ENCODE measurements at places on chromosomes 1 and 21. TPM values are rescaled to one million over a fixed set of nuclear protein-coding genes. Genes with fewer than 3 reads are reported as not detected.

- H3K4me3 ChIP-seq = peak overlapping the region; percentile 87
- peaks cover 16% of the 10 kb centered on the region for H3K36me3 ChIP-seq
- no peaks in the 10 kb centered on the region for H3K27me3 ChIP-seq
- no peak for DNase-seq
- peaks cover 48% of the 10 kb centered on the region for H3K4me1 ChIP-seq
Measured at GRCh38 chr21:38807441-38807871, 1.7 kb downstream of the ETS2 start.

The SEC16B gene
- 3.2 TPM for total RNA-seq

GRCh38 chr1:181159451-181160140, 71.1 kb downstream of the IER5 start:
- peaks cover 1% of the 10 kb centered on the region for H3K36me3 ChIP-seq
- no peak for DNase-seq
- no peaks in the 10 kb centered on the region for H3K27me3 ChIP-seq

The AMY2A gene
- not detected for total RNA-seq

GRCh38 chr1:42924851-42925760, 33.6 kb downstream of the SLC2A1 start:
- peak overlapping the region; percentile 88 for H3K27ac ChIP-seq
- DNase-seq = no peak
- H3K36me3 ChIP-seq = peaks cover 33% of the 10 kb centered on the region
- H3K4me1 ChIP-seq = peaks cover 31% of the 10 kb centered on the region
- H3K4me3 ChIP-seq = peak overlapping the region; percentile 77

DNA sequence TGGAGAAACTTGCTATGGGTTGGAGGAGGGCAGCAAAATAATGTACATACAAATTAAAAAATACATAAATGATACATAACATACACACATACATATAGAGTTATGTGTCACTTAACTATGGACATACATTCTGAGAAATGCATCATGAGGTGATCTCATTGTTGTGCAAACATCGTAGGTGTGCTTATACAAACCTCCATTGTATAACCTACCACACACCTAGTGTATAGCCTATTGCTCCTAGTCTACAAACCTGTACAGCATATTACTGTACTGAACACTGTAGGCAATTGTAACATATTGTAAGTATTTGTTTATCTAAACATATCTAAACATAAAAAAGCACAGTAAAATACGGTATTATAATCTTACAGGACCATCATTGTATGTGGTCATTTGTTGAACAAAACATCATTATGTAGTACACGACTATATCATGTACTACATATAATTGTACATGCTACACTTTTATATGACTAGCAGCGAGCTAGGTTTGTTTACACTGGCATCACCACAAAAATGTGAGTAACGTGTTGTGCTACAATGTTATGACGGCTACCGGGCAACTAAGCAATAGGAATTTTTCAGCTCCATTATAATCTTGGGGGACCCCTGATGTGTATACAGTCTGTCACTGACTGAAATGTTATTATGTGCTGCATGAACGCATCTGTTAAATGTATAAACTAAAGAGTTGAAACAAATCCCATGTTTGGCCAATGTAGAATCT, 35.5 kb downstream of the ITGB3BP start:
- no peaks in the 10 kb centered on the region for H3K4me1 ChIP-seq
- H3K4me3 ChIP-seq = no peak overlapping the region
- H3K27me3 ChIP-seq = no peaks in the 10 kb centered on the region
- peaks cover 2% of the 10 kb centered on the region for H3K36me3 ChIP-seq
- no peak for DNase-seq

DNA sequence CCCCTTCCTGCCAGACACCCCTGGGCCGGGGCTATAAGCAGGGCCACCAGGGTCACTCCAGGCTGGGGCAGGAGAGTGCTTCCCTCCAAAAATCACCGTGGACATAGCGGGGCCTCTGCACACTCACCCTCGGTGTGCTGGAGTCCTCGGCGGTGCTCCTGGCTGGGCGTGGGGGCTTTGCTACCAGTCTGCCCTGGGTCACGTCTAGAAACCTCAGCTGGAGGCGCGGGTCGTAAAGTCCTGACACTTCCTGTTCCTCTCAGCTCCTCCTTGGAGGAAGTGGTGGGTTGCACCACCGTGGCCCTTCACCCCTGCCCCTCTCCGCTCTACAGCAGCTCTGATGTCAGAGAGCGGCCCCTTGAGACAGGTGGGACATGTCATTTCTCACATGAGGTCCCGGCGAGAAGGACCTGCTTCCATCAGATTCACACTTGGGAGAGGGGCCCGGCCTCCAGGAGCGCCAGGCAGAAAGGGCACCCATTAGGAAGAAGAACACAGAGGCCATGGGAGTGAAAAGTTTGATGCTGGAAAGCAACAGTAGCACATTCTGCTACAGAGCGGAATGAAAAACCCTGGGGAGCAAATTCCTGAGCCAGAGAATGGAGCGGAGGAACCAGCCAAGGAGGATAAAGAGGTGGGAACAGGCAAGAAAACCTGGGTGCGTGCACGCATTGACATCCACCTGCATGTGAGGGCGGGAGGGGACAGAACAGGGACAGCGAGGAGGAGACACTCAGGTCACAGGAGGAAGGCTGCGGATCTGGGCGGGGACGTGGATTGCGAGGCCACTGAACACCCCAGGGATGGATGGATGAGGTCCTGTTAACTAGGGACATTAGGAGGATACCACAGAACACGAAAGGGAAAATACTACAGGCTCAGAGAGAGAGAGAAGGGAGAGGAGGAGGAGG, at the start of gene ITGB2:
ITGB2 (minus strand) TSS at position 206 of the 911 bp plus-strand sequence. CDS start 10,117 bp downstream, outside the sequence.
- H3K27me3 ChIP-seq = peaks cover 59% of the 10 kb centered on the region
- no peak for DNase-seq
- no peaks in the 10 kb centered on the region for H3K36me3 ChIP-seq
- peaks cover 2% of the 10 kb centered on the region for H3K4me1 ChIP-seq
- no peak within 1 kb of the TSS for H3K27ac ChIP-seq
- no peak within 1 kb of the TSS for H3K4me3 ChIP-seq

GRCh38 chr1:53390261-53390660, 62.4 kb upstream of the LRP8 start:
- H3K27me3 ChIP-seq = no peaks in the 10 kb centered on the region
- no peak overlapping the region for H3K4me3 ChIP-seq
- no peak overlapping the region for H3K27ac ChIP-seq
- DNase-seq = no peak

The ESPN gene
- 1.2 TPM for total RNA-seq

- peaks cover 14% of the 10 kb centered on the region for H3K36me3 ChIP-seq
- no peak overlapping the region for H3K27ac ChIP-seq
- no peaks in the 10 kb centered on the region for H3K27me3 ChIP-seq
- no peak for DNase-seq
- H3K4me1 ChIP-seq = peaks cover 8% of the 10 kb centered on the region
Measured at GRCh38 chr1:205805082-205805711, 7.8 kb downstream of the SLC41A1 start.

DNA sequence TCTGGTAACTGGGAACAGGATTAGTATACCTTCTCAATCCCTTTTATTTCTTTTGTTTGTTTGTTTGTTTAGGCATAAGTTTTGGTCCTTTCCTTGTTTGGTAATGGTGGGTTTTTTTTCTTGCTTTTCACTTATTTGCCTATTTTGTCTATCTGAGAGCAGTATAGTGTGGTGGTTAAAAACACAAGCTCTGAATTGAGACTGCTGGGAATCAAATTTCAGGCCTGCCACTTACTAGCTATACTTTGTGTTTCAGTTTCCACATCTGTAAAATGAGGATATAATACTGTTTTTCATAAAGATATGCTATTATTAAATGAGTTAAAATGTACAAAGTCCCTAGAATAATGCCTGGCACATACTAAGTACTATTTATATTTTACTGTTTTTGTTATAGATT, 81.6 kb upstream of the IVNS1ABP start:
- peaks cover 24% of the 10 kb centered on the region for H3K4me1 ChIP-seq
- no peaks in the 10 kb centered on the region for H3K36me3 ChIP-seq
- H3K27me3 ChIP-seq = no peaks in the 10 kb centered on the region
- H3K4me3 ChIP-seq = no peak overlapping the region

DNA sequence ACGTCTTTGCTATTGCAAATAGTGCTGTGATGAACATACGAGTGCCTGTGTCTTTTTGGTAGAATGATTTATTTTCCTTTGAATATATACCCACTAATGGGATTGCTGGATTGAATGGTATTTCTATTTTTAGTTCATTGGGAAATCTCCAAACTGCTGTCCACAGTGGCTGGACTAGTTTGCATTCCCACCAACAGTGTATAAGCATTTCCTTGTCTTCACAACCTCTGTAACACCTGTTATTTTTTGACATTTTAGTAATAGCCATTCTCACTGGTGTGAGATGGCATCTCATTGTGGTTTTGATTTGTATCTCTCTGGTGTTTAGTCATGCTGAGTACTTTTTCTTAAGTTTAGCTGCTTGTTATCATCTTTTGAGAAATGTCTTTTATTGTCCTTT, 215.0 kb downstream of the FMN2 start:
- no peak overlapping the region for H3K4me3 ChIP-seq
- H3K4me1 ChIP-seq = peaks cover 4% of the 10 kb centered on the region
- no peak overlapping the region for H3K27ac ChIP-seq
- H3K27me3 ChIP-seq = no peaks in the 10 kb centered on the region
- H3K36me3 ChIP-seq = peaks cover 2% of the 10 kb centered on the region
- DNase-seq = no peak

GRCh38 chr1:3733883-3734589, 18.2 kb upstream of the CCDC27 start:
- no peaks in the 10 kb centered on the region for H3K4me1 ChIP-seq
- H3K27me3 ChIP-seq = peaks cover 9% of the 10 kb centered on the region
- peaks cover 9% of the 10 kb centered on the region for H3K36me3 ChIP-seq
- no peak overlapping the region for H3K27ac ChIP-seq
- no peak overlapping the region for H3K4me3 ChIP-seq

DNA sequence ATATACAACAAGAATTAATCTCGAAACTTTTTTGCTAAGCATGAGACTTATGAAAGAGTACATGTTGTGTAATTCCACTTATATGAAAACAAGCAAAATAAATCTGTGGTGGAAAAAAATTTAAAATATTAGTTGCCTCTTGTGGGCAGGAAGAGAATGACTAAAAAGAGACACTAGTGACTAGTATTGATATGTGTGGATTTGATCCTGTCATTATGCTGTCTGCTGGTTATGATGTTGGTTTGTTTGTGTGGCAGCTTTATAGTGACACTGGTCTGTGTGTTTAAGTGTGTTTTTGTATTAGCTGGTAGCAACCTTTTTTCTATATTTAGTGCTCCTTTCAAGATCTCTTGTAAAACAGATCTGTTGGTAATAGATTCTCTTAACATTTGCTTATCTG, 267.8 kb upstream of the NRIP1 start:
- DNase-seq = no peak
- H3K4me1 ChIP-seq = no peaks in the 10 kb centered on the region

GRCh38 chr1:41108696-41109275, 87.3 kb upstream of the SLFNL1 start:
- peaks cover 15% of the 10 kb centered on the region for H3K36me3 ChIP-seq
- no peak overlapping the region for H3K4me3 ChIP-seq
- H3K27me3 ChIP-seq = no peaks in the 10 kb centered on the region
- peaks cover 25% of the 10 kb centered on the region for H3K4me1 ChIP-seq

GRCh38 chr1:36643371-36644270, 160.9 kb upstream of the CSF3R start:
- no peak overlapping the region for H3K27ac ChIP-seq
- no peaks in the 10 kb centered on the region for H3K4me1 ChIP-seq
- no peak overlapping the region for H3K4me3 ChIP-seq

The CRYAA gene
- total RNA-seq = not detected

The TMEM200B gene
- total RNA-seq = 28.3 TPM

The ANKRD65 gene
- total RNA-seq = 10.9 TPM

DNA sequence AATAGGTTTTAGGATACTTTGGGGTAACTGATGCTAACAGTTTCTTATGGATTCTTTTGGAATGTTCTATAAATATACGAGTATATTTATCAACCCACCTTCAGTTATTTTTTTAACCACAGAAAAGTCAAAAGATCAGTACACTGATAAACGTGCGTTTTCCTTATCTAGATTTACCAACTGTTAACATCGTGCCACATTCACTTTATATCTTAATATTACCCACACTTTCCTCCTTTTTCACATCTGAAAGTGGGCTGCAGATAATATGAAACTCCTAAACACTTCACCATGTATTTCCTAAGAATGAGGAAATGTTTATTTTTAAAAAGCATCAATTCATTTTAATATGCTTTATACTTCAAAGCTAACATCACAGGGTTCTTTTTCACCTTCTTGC, 7.7 kb downstream of the ATF6 start:
- DNase-seq = no peak

The SOX13 gene
- total RNA-seq = 61.7 TPM

The ETV3L gene
- not detected for total RNA-seq

The GSTM2 gene
- total RNA-seq = 186 TPM

DNA sequence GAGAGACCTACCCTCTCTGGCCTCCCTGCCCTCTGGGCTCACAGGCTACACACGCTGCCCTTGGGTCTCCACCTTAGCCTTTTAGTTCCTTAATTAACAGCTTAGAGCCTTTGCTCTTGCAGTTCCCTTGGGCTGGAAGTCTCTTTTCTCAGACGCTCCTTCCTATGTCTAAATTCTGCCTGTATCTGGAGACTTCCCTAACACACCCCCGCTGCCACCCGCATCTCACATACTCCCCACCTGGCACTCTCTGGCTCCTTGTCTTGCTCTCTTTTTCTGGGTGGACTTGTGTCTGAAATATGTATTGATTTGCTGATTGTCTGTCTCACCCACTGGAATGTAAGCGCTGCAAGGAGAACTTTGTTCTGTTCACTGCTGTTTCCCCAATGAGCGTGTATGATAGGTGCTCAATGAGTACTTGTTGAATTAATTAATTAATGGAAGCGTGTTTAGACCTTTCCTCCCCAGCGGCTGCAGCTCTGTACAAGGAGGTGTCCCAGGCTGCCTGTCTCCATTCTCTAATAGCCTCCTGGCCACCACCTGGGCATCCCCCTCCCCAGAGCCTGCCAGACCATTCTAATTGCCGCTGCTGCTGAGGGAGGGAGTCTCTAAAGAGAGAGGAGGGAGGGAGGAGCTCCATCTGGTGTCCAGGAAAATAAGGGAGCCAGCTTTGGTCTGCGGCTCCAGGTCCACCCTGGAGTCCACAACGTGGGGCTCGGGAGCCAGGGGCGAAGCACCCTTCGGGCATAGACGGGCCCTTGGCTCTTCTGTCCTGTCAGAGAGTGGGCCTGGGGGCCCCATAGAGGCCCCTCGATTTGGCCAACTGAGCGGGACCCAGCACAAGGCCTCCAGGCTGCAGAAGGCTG, 95.4 kb downstream of the RNF220 start:
- no peak overlapping the region for H3K4me3 ChIP-seq
- DNase-seq = peak; percentile 40
- H3K27me3 ChIP-seq = peaks cover 19% of the 10 kb centered on the region
- H3K36me3 ChIP-seq = no peaks in the 10 kb centered on the region
- H3K4me1 ChIP-seq = peaks cover 15% of the 10 kb centered on the region

DNA sequence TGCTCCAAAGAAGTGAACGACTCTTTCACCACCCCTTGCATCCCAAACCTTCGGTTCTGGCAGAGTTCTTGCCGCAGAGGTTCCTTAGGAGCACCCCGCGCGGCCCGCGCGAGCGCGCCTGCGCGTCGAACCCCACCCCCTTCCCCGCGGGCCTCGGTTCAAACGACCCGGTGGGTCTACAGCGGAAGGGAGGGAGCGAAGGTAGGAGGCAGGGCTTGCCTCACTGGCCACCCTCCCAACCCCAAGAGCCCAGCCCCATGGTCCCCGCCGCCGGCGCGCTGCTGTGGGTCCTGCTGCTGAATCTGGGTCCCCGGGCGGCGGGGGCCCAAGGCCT, at the start of gene C1orf56:
C1orf56 (plus strand) TSS at position 161 of the 334 bp plus-strand sequence; CDS start at position 258, 97 bp downstream.
- H3K27me3 ChIP-seq = no peaks in the 10 kb centered on the region
- peak within 1 kb of the TSS; percentile 96 for H3K27ac ChIP-seq
- peak; percentile 49 for DNase-seq
- H3K4me3 ChIP-seq = peak within 1 kb of the TSS; percentile 98
- H3K4me1 ChIP-seq = peaks cover 23% of the 10 kb centered on the region
- peaks cover 6% of the 10 kb centered on the region for H3K36me3 ChIP-seq

The RGS5 gene
- 263 TPM for total RNA-seq

The DOP1B gene
- total RNA-seq = 13.0 TPM

Data from mesothelial cell of epicardium (in vitro differentiated cells).